HCT116 (cell line): ENCODE measurements at places on chromosomes 2 and 18.
A peak's percentile ranks its signal among the peaks of the same experiment; 100 is the strongest.

DNA sequence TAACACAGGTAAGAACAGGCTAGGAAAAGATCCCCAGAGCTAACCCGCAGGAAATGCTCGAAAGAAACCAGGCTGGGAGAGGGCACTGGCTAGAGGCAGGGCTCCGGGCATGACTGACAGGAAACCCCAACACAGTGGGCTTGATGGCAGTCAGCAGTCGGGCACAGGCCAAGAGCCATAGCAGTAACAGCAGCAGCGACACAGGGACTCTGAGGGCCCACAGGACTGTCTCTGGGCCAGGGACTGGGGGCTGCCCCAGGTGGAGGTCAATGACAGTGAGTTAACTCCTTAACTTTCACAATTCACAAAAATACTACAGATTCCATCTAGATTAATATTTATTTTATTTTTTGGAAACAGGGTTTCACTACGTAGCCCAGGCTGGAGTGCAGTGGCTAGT lies 37.3 kb upstream of the ASPRV1 start:
- H3K27ac ChIP-seq = no peak overlapping the region
- no peaks in the 10 kb centered on the region for H3K36me3 ChIP-seq
- DNase-seq = no peak

GRCh38 chr18:75293591-75293990 lies 83.0 kb downstream of the TSHZ1 start:
- H3K4me1 ChIP-seq = no peaks in the 10 kb centered on the region
- no peak overlapping the region for H3K27ac ChIP-seq
- DNase-seq = no peak
- no peak overlapping the region for H3K4me3 ChIP-seq

DNA sequence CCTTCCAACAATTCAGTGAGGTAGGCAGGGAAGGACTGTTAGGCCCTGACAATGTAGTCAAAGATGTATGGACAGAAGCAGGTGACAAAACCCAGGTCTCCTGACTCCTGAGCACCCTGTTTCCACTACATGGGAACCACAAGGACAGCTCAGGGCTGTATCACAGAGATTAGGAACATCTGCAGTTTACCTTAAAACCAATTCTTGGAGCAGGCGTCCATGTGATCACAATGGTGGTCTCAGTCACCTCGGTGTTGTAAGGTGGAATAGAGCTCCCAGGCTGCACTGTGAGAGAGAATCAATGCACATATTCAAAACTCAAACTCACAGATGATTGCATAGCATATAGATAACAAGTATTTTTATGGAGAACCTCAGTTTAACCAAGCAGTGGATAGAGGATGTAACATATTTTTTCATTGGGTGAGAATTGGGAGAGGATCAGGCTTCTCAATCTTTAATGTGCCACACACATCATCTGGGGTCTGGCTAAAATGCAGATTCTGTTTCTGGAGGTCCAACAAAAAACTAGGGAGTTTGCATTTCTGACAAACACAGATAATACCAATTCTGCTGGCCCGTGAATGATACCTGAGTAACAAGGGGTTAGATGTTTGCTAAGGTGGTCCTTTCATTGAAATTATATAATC lies 36.7 kb downstream of the FN1 start:
- DNase-seq = no peak
- H3K27ac ChIP-seq = no peak overlapping the region
- peaks cover 5% of the 10 kb centered on the region; the same call in 1 of the 2 replicates for H3K4me1 ChIP-seq
- no peak overlapping the region for H3K4me3 ChIP-seq
- H3K36me3 ChIP-seq = no peaks in the 10 kb centered on the region
- H3K27me3 ChIP-seq = no peaks in the 10 kb centered on the region

DNA sequence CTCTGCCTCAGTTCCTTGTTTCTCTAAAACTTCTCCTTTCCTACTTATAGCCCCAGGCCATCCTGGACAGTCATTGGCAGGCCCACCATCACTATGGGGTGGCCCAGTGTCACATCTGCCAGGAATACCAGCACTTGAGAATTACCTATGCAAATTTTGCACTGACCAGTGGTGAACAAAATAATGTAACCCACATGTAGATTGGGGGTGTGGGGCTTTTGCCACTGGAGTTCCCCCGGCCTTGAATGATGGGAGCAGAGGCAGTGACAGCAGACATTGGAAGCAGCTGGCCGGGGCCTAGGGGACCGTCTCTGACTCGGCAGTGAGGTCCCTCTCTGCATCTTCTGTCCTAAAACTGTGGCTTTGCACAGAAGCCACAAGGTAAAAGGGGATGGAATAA lies 24.9 kb upstream of the DNMT3A start:
- no peaks in the 10 kb centered on the region for H3K27me3 ChIP-seq
- H3K27ac ChIP-seq = no peak overlapping the region
- no peak overlapping the region for H3K4me3 ChIP-seq
- no peak for DNase-seq
- H3K4me1 ChIP-seq = no peaks in the 10 kb centered on the region

DNA sequence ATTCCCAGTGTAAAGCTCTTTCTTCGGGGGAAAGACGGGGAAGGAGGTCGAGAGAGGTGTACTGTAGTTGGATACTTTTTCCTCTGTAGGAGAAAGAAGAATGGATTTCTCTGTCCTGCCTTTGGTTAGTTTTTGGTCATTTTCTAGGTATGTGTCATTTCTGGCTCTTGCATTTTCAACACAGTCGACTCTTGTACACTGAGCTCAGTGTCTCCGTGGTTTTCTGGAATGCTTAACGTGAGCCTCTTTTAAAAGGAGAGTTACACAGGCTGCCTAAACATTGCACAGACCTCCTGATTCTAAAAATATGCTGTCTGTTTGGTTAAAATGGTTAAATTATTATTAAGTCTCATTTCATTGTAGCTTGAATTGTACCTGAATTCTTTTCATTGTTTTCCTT lies 21.8 kb upstream of the GLS start:
- H3K36me3 ChIP-seq = no peaks in the 10 kb centered on the region
- no peak for DNase-seq
- H3K27ac ChIP-seq = no peak overlapping the region
- H3K4me3 ChIP-seq = no peak overlapping the region
- H3K27me3 ChIP-seq = no peaks in the 10 kb centered on the region
- peaks cover 16% of the 10 kb centered on the region; the same call in 1 of the 2 replicates for H3K4me1 ChIP-seq

DNA sequence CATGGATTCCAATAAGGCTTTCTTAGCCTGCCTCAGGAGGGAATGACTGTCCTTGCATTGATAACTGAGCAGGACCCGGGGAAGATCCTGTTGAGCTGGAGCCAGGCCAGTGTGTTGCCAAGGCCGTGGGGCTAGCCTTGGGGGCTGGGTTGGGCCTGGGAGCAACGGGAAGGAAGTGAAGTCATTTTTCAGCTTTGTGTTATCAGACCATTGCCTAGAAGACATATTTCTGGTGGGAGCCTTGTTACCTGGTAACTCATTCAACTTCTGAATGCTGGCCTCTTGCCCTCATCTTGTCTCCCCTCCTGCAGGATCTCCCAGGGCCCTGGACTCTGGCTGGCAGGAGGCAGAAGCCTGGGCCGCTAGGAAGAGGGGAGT lies 92.7 kb upstream of the MGAT5 start:
- no peaks in the 10 kb centered on the region for H3K27me3 ChIP-seq
- H3K4me1 ChIP-seq = no peaks in the 10 kb centered on the region
- H3K36me3 ChIP-seq = no peaks in the 10 kb centered on the region
- no peak overlapping the region for H3K4me3 ChIP-seq
- no peak for DNase-seq

DNA sequence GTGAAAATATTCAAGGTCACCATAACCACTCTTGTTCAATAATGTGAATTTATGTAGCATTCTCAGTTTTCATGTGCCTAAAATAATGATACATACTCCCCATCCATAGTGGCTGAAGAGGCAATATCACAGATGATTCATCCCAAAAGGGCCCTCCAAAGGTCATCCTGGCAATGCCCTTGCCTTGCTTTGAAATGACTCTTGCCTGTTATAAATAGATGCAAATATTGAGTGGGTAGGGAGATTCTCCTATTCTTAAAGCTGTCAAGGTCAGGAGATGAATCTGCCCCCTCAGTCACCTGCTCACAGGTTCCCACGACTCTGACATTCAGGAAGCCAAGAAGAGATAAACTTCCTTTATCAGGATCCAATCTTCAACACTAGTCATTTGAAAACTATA lies 490.5 kb downstream of the TNS1 start:
- H3K36me3 ChIP-seq = no peaks in the 10 kb centered on the region
- H3K27ac ChIP-seq = no peak overlapping the region
- no peak overlapping the region for H3K4me3 ChIP-seq
- peaks cover 6% of the 10 kb centered on the region; the same call in 1 of the 2 replicates for H3K27me3 ChIP-seq
- no peaks in the 10 kb centered on the region; the same call in 1 of the 2 replicates for H3K4me1 ChIP-seq

DNA sequence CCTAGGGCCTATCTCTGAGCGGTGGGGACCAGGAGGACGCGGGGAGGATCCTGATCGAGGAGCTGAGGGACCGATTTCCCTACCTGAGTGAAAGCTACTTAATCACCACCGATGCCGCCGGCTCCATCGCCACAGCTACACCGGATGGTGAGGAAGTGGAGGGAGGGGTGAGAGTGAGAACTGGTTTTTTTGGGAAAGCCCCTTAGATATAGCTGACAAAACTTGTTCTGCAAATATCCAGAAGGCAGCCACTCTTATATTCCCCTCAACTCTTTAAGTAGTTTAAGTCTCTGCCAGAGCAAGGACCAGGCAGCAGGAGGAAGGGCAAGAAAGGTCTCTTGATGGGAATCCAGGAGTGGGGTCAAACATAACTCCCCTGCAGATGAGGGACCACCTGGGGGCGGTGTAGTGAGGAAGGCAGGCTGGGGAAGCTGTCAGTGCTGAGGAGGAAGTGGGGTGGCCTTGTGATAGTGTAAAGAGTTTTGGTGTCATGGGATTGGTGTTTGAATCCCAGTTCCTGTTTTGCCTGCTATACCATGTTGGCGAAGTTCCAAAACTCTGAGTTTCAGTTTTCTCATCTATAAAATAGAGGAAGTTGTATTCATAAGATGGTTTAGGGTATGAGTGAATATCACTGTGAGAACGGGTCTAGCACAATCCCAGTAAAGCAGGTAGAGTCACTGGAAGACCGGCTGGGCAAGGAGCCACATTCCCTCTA lies 3.4 kb downstream of the NAGK start:
- H3K36me3 ChIP-seq = 0 out of 2 replicates have a peak, but pooled peaks cover 3% of the 10 kb centered on the region
- H3K27me3 ChIP-seq = no peaks in the 10 kb centered on the region
- no peak for DNase-seq
- H3K4me3 ChIP-seq = no peak overlapping the region
- H3K27ac ChIP-seq = no peak overlapping the region

GRCh38 chr2:113266431-113266830 lies 12.3 kb downstream of the PAX8 start:
- no peak overlapping the region for H3K27ac ChIP-seq
- H3K4me1 ChIP-seq = no peaks in the 10 kb centered on the region
- H3K4me3 ChIP-seq = no peak overlapping the region
- no peak for DNase-seq
- peaks cover 4% of the 10 kb centered on the region; the same call in 1 of the 2 replicates for H3K36me3 ChIP-seq
- no peaks in the 10 kb centered on the region for H3K27me3 ChIP-seq

GRCh38 chr2:112920923-112921532 lies 10.1 kb downstream of the IL37 start:
- DNase-seq = peak; percentile 49
- no peaks in the 10 kb centered on the region for H3K36me3 ChIP-seq
- H3K4me1 ChIP-seq = no peaks in the 10 kb centered on the region
- H3K27ac ChIP-seq = no peak overlapping the region

DNA sequence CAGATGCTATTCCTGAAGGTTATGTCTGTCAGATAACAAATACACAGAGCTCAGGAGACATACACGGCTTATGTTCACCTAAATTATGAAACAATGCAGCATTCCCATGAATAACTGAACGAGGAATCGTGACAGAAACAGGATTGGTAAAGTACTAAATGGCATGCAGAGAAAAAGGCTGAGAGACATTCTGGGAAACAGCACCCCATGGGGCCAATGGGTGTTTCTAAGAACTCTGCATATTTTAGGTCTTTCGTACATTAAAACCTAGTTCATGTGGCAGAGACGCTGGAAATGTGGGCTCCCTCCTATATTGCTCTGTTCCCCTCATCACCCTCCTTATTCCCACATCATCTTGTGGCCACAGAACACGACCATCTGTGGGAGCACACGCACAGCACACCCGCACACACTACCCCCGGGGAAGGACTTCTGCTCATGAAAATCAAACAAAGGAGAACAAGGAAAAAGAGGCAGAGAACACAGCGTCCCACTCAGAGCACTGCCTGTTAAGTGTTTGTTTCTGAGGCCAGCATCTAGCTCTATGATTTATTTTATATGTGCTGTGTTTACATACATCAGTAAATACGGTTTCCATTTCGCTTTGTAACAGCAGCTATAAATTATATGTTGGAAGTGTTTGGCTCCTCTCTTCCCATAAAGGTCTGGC lies 143.6 kb downstream of the AFF3 start:
- peaks cover 54% of the 10 kb centered on the region for H3K27me3 ChIP-seq
- no peaks in the 10 kb centered on the region for H3K4me1 ChIP-seq
- no peak overlapping the region for H3K4me3 ChIP-seq
- DNase-seq = no peak
- H3K36me3 ChIP-seq = no peaks in the 10 kb centered on the region

- H3K36me3 ChIP-seq = no peaks in the 10 kb centered on the region
- H3K27me3 ChIP-seq = no peaks in the 10 kb centered on the region
- DNase-seq = no peak
- H3K27ac ChIP-seq = no peak overlapping the region
- no peak overlapping the region for H3K4me3 ChIP-seq
- H3K4me1 ChIP-seq = peaks cover 15% of the 10 kb centered on the region
Measured at GRCh38 chr2:214066862-214067261, 344.0 kb upstream of the VWC2L start.

DNA sequence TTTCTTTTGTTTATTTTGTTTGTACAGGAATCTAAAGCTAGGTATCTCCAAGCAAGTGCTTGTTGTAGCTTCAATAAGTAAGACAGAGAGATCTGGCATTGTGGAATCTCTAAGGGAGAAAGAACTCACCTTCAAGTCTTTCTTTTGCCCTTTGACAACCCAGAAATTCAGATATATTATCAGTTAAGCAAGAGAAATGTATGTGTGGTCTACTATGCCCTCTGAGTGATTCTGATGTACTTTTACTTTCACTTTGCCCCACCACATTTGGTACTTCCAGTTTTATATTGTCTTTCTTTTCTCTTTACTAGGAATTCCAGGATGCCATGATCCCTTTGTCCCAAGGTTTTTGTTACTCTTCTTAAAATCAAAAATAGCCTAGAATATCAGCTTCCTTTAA lies 259.6 kb upstream of the PIK3C3 start:
- H3K36me3 ChIP-seq = no peaks in the 10 kb centered on the region
- no peak overlapping the region for H3K4me3 ChIP-seq
- no peak for DNase-seq

GRCh38 chr2:20723543-20723942 lies 56.6 kb downstream of the GDF7 start:
- no peaks in the 10 kb centered on the region for H3K4me1 ChIP-seq
- H3K27ac ChIP-seq = no peak overlapping the region
- no peak overlapping the region for H3K4me3 ChIP-seq
- H3K36me3 ChIP-seq = no peaks in the 10 kb centered on the region

DNA sequence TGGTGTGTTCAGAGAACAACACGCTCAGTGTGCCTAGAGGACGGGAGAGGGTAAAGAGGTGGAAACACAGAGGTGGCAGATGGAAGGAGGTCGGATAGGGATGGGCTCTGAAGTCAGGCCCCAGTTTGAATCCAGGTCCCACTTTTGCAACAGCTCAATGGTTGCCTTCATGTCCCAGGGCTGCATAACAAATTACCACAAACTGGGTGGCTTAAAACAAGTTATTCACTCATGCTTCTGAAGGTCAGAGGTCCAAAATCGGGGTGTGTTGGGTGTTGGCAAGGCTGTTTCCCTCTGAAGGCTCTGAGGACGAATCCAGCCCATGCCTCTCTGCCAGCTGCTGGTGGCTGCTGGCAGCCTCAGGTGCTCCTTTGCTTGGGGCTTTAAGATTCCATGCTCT lies 12.7 kb upstream of the ADCY3 start:
- H3K4me1 ChIP-seq = no peaks in the 10 kb centered on the region
- no peak for DNase-seq
- H3K4me3 ChIP-seq = no peak overlapping the region
- no peak overlapping the region for H3K27ac ChIP-seq
